H1 (cell line): ENCODE measurements at places on chromosomes 12 and 14. TPM values are rescaled to one million over a fixed set of nuclear protein-coding genes. Genes with fewer than 3 reads are reported as not detected.

DNA sequence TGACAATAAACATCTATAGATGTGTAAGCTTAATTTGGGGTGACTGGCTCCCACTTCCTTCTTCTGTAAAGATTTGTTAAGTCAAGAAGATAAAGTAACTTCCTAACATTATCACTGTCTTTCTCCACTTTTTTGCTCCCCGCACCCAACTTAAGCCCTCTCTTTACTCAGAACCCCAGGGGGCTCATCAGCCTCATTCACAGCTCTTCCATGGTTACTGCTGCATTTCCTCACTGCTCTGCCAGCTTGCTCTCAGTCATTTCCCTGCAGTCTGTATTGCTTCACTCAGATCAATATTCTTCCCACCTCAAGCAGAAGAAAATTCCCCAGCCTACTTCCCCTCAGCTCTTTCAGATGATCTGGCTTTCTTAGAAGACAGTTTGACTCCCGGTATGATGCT is 102.0 kb downstream of the PIK3C2G start:
- DNase-seq, result no peak

The TEX52 gene
- total RNA-seq, result not detected in 2 replicates

DNA sequence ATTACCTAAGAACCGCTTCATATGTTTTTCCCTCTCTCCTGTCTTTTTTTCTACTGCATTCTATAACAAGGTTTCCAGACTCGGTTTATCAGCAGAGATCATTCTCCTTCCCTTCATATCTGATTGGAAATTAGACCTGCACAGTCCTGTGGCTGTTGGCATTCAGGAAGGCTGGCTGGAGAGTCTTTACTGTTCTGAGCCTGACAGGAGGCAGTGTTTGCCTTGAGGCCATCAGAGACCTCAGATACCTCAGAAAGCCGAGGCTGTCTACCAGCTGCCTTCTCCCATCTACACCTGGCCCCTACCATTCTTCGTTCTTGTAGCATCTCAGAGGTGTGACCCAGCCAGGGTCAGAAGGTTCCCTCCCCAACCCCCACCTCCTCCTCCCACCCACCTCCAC is 182.0 kb downstream of the CAND1 start:
- DNase-seq, result no peak

The PLA2G1B gene
- total RNA-seq, result not detected in 2 replicates

DNA sequence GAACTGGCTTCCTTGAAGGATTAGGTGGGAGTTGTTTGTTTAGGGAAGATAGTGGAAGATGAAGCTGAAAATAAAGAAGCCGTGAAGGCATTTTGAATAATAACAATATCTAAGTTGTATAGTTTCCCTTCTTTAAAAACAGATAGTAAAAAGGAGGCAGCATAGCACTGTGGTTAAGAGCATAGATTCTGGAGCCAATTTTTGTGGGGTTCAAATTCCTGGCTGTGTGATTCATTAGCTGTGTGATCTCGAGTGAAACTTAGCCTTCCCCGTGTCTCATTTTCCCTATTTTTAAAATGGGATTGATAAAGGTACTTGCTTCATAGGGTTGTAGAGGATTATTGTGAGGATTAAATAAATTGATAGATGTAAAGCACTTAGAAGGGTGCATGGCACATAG is 104.5 kb downstream of the MYRFL start:
- DNase-seq, result no peak

DNA sequence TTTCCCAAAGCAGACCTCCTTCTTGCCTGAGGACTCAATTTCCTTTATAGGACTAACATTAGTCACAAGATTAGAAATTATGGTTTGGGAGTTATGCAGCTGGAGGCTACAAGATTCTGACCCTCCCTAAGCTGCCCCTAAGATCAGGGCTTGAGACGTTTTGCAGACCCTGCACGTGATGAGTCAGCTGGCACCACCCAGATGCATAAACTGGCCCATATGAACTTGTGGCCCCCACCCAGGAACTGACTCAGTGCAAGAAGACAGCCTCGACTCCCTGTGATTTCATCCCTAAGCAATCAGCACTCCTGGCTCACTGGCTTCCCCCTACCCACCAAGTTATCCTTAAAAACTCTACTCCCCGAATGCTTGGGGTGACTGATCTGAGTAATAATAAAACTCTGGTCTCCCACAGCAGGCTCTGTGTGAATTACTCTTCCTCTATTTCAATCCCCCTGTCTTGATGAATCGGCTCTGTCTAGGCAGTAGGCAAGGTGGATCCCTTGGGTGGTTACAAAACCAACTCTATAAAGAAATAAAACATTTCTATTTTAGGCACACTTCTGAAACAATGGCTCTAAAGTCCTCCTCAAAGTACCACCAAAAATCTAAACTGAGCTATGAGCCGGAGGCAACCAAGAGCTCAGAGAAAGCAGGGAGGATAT is 233.4 kb downstream of the TMEM132D start:
- DNase-seq, result no peak

GRCh38 chr14:72443991-72444441 is 449.9 kb downstream of the DPF3 start:
- no peak for DNase-seq

- DNase-seq, result no peak
Measured at GRCh38 chr12:92122941-92123779, 22.5 kb downstream of the BTG1 start.

The NANOG gene
- 229 and 231 TPM in 2 replicates for total RNA-seq

The KCNJ8 gene
- 0.96 and 1.4 TPM in 2 replicates for total RNA-seq

The AICDA gene
- total RNA-seq, result not detected in 2 replicates

GRCh38 chr14:101498526-101498860 is 62.8 kb upstream of the DIO3 start:
- DNase-seq, result no peak

DNA sequence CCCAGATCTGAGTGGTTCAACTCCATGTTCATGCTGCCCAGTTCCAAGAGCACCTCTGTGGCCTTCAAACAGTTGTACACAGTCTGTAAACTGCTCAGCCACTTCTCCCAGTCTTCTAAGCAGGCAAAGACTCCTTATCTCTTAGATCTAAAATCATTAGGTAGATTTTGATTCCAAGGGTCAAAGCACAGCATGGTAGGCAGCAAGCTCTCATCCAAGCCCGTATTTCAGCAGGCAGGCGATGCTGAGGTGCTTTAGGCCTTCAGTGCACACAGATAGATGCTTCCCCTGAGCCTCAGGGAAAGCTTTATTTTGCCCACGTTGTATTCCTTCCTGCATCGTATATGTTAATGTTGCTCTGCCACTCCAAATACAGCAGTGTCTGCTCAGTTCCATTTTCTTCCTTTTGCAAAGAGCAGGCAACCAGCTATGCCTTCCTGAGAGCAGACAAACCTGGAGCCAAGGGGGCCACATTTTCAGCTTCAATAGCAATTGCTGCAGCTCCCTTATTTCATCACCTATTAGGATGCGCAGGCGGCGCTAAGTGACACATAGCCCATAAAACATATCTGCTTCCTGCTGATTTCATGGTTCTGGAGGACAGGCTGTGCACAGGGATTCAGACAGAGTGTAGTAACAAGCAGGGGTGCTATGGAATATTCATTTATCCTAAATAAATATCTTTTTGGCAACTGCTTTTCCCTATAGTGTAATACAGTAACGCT is 67.5 kb downstream of the ETV6 start:
- no peak for DNase-seq

The KRT83 gene
- not detected in 2 replicates for total RNA-seq

The OR10G3 gene
- total RNA-seq, result not detected in 2 replicates

DNA sequence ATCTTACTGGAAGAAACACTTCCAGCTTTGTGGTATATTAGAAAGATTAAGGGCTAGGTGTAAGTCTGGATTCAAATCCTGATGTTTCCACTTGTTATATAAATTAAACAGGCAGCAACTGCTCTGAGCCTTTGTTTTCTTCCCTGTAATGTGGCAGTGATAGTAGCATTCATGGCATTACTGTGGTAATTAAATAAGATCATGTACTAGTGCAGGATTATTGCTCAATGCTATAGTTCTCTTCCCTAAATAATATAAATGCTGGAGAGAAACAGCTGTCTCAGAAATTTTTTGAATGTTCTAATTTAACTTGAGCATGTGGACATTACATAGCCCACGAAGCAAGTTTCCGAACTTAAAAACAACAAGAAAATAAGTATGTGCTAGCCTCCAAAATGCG is 5.4 kb downstream of the TMEM117 start:
- no peak for DNase-seq

The TMEM179 gene
- total RNA-seq, result 2.9 TPM in 2 replicates

- no peak for DNase-seq
Measured at GRCh38 chr14:105148604-105149145, 19.9 kb downstream of the JAG2 start.

GRCh38 chr12:132686825-132687210 is 324 bp downstream of the POLE start:
- no peak for DNase-seq

The SPRING1 gene
- 46.5 and 50.2 TPM in 2 replicates for total RNA-seq

The CLEC4C gene
- total RNA-seq, result 0.76 TPM in 1 of 2 replicates, not detected in the other

The TSHR gene
- not detected in 2 replicates for total RNA-seq

- DNase-seq, result no peak
Measured at GRCh38 chr14:67553547-67553946, 20.5 kb downstream of the PLEKHH1 start.

The MIP gene
- 0.19 TPM in 1 of 2 replicates, not detected in the other for total RNA-seq

DNA sequence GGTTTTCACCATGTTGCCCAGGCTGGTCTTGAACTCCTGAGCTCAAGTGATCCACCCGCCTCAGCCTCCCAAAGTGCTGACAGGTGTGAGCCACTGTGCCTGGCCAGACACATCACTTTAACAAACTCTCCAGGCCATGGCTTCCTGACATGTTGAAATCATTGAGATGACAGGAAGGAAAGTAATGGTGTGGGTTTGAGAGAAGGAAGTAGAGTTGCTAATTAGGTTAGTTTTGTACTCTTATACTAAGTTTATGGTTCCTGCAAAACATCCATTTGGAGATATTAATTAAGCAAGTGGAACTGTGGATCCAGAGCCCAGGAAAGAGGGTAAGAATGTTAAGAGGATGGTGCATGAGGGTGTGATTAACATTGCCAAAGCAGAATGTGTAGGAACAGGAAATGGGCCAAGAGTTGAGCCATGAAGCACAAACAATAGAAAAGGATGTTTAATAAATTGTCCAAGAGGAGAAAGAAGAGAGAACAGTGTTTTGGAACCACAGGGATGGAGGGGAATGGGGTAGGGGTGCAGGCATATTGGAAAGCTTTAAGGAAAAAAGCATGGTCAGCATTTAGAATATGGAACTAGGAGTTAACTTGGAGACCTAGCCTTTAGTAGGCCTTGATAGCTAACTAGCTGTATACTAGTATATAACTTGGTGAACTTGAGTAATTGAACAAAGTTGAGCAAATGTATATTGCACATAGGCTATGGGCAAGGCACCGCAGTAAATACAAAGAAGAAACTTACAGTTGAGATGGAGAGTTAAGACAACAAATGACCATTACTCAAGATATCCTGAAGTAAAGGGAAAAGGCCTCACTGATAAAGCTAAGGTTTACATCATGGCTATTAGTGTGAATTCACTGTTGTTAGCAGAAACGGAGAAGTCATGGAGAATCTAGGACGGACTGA is 91.3 kb upstream of the DNM1L start:
- DNase-seq, result no peak

DNA sequence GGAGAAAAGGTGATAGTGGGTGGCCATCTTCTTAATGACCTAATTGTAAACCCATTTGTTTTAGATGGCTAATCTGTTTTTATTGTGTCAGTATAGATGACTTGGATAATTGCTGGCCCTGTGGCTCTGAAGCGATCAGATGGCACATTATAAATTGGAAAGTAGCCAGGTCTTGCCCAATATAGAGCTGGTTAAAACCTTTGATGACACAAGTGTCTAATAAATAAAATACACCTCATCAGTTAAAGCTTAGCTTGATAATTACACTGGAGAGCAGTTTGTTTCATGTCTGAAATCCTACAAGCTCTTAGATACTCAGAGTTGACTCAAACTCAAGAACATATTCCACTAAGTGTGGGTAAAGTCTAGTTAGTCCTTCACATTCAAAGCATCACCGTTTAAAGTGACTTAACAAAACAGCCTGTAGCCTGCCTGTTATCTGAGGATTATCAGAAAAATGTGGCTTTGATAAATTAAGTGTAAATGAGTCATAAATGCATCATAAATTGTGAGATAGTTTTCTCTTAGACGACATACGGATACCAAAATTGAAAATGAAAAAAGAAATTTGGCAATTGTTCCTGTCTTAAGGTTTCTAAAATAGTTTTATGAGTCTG is 280.9 kb downstream of the LRIG3 start:
- DNase-seq, result no peak

The SLC6A12 gene
- total RNA-seq, result 0.65 and 1.1 TPM in 2 replicates

DNA sequence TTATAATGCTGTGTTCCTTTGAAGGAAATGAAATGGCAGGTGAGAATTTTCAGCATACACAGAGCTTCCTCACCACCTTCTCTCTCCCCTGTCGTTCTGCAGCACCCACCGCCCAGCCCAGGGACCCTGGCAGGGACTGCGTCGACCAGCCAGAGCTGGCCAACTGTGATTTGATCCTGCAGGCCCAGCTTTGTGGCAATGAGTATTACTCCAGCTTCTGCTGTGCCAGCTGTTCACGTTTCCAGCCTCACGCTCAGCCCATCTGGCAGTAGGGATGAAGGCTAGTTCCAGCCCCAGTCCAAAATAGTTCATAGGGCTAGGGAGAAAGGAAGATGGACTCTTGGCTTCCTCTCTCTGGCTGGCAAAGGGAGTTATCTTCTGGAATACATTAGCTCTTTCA is 35.1 kb downstream of the PAPLN start:
- no peak for DNase-seq

The PELI2 gene
- 25.7 and 28.8 TPM in 2 replicates for total RNA-seq

GRCh38 chr12:52121824-52122539 is 42.5 kb downstream of the SMIM41 start:
- peak; percentile 90 for DNase-seq

The AQP2 gene
- not detected in 2 replicates for total RNA-seq

GRCh38 chr14:25308244-25308643 is 258.3 kb upstream of the STXBP6 start:
- DNase-seq, result peak; percentile 15

The DEGS2 gene
- total RNA-seq, result 0.61 and 0.94 TPM in 2 replicates

The FAM181A gene
- total RNA-seq, result not detected in 2 replicates

DNA sequence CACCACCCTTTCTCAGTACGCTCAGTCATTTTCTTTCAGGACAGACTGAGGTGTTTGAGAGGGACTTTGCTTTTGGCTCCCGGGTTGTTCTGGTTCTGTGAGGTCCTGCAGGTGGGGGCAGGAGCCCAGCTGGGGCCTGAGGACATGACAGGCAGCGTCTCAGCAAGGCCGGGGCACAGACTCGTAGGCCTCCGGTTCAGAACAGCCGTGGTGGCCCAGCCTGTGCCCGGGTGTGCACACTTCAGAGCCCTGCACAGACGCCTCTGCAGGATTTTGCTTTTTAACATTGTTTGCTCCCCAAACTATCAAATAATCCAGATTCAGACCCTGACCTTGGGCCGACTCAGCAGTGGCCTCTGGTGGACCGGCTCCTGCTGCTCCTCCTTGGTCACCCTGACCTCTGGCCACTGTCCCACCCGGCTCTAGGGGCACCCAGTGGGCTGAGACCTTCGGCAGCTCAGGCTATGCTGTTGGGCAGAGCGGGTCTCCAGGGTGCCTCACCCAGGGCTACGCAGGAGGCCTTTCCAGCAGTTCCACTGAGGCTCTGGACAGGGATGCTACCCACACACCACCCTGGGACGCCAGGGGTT is 65.2 kb downstream of the ADGRD1 start:
- DNase-seq, result no peak
